T-helper 9 cell (primary cell): ENCODE measurements at places on chromosomes 2 and 18.

GRCh38 chr2:239204876-239205468 lies 195.8 kb downstream of the HDAC4 start:
- no peak for DNase-seq

GRCh38 chr2:4964579-4964978 lies 727.6 kb upstream of the SOX11 start:
- no peak for DNase-seq

DNA sequence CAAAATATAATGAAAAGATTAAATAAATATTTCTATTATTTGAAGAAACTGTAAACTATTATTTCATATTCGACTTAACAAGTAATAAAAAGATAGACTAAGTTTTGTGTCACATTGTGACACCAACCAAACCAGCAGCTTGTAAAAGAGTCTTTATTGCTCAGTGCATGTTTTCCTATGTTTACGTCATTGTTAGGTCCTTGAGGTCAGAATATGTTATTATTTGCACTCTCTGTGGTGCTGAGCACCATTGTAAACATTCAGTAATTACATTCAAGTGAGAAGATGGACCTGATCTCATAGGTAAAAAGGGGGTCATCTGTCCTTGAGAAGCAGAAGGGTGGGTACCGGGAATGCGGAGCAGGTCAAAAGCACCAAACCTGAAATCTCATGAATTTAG lies 1999.1 kb upstream of the CELF4 start:
- no peak for DNase-seq

DNA sequence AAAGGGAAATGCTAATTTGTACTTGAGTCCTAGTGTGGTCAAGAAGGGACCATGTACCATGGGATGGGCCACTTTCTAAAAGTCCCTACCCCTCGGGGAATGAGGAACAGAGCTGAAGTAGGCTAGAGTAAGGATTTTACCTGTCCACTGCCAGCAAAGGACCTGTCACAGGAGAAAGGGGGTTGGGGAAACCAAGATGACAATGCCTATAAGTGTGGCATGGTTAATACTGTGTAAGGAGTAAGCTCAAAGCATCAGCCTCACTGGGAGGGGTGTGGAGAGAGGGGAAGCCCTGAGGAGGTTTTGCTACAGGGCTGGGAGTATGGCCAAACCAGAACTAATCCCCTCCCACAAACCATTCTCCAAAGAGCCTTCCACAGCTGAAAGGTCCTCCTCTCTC lies 15.8 kb downstream of the GKN2 start:
- DNase-seq: no peak

DNA sequence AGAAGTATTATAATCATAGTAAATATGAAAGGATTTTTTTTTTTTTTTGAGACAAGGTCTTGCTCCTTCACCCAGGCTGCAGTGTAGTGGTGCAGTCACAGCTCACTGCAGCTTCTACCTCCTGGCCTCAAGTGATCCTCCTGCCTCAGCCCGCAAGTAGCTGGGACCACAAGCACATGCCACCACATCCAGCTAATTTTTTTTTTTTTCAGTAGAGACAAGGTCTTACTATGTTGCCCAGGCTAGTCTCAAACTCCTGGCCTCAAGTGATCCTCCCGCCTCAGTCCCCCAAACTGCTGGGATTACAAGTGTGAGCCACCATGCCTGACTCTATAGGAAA lies 301.6 kb upstream of the STON1 start:
- DNase-seq: no peak

GRCh38 chr18:12840382-12840781 lies 43.7 kb downstream of the PTPN2 start:
- no peak for DNase-seq

GRCh38 chr2:11598228-11598731 lies 64.4 kb downstream of the GREB1 start:
- no peak for DNase-seq

GRCh38 chr2:48771241-48772014 lies 15.9 kb upstream of the LHCGR start:
- no peak for DNase-seq

GRCh38 chr2:23007631-23008235 lies 377.2 kb upstream of the KLHL29 start:
- no peak for DNase-seq

DNA sequence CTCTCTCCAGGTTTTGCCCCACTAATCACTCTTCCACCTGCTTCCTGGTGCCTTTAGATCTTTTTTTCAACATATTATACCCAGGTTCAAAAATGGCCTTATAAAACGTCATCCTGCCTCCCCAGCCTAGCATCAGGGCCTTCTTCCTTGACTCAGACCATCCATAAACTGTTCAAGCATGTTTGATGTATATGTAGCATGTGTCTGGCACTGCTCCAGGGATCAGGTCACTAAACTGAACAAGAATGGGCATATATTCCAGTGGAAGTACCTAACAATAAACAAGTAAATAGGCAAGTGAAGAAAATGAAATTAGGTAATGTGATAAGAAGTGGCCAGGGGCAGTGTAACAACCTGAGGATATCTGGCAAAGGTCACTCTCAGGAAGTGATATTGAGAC lies 141.2 kb downstream of the TRIB2 start:
- no peak for DNase-seq
